ENCODE measurements at places on chromosomes 4 and X. TPM values are rescaled to one million over a fixed set of nuclear protein-coding genes. Genes with fewer than 3 reads are reported as not detected.
A peak's percentile ranks its signal among the peaks of the same experiment; 100 is the strongest.

DNA sequence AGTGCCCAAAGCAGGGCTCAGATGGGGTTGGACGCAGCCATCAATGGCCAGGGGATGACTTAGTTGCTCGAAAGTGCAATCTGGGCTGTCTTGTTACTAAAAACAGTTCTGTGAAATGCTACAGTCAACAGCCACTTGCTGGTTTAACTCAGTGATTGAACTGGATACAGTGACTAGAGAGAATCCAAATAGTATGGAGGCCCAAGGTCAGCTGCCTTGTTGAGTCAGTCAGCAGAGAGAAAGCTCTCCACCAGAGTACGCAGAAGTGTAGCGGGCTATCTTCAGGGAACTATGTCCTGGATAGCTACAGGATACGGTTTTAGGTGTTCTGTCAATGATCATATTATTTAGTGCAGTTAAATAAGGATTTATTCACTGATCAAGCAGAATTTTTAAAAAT is 68.4 kb downstream of the TRAPPC11 start:
- DNase-seq, result no peak

DNA sequence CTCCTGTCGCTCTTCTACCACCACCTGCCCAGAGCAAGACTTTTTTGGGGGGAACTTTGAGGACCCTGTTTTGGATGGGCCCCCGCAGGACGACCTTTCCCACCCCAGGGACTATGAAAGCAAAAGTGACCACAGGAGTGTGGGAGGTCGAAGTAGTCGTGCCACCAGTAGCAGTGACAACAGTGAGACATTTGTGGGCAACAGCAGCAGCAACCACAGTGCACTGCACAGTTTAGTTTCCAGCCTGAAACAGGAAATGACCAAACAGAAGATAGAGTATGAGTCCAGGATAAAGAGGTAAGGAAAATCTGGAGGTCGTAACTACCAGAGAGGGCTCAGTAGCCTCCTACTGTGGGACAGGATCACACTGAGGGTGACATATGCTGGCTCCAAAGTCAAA is 364.5 kb downstream of the MAPK10 start:
- DNase-seq, result no peak

- DNase-seq, result no peak
These were observed 84.8 kb downstream of the TNIP2 start for GRCh38 chr4:2671267-2671895.

- DNase-seq, result no peak
These were observed 8.2 kb downstream of the VAMP7 start for GRCh38 chrX:155889328-155889727.

- no peak for DNase-seq
These were observed 33.8 kb downstream of the NDP start for GRCh38 chrX:43939187-43939926.

DNA sequence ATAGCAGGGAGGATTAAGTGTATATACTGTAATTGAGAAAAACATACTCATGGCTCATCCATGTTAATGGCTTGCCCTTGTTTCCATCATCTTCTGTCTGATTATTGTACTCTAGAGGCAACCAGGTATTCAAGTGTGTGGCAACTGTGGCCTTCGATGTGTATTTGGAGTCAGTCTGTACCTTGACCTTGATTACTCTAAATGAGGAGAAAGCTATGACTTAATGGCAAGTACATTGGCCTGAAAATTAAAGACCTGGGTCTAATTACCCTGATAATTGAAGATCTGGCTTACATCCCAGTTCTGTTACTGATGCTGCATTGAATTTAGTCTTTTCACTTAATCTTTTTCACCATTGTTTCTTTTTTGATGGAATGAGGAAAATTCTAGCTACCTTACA is 409.2 kb downstream of the CCSER1 start:
- no peak for DNase-seq

DNA sequence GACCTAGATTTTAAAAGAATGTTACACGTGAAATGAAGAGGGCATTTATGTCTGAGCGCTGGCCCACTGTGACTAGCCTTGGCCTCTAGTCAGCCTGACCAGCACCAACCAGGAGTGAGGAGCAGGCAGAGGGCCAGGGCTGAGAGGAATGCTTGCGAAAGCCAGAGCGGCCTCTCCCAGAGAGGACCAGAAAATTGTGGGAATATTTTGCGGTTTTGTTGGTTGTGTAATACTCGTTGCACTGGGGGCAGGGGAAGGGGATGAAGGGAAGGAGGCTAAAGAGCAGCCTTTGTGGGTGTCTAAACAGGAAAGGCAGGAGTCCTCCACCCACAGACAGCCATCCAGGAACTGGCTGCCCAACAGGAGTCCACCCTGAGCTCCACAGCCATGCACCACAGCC is 3.8 kb downstream of the GABRE start:
- DNase-seq, result peak; percentile 91

DNA sequence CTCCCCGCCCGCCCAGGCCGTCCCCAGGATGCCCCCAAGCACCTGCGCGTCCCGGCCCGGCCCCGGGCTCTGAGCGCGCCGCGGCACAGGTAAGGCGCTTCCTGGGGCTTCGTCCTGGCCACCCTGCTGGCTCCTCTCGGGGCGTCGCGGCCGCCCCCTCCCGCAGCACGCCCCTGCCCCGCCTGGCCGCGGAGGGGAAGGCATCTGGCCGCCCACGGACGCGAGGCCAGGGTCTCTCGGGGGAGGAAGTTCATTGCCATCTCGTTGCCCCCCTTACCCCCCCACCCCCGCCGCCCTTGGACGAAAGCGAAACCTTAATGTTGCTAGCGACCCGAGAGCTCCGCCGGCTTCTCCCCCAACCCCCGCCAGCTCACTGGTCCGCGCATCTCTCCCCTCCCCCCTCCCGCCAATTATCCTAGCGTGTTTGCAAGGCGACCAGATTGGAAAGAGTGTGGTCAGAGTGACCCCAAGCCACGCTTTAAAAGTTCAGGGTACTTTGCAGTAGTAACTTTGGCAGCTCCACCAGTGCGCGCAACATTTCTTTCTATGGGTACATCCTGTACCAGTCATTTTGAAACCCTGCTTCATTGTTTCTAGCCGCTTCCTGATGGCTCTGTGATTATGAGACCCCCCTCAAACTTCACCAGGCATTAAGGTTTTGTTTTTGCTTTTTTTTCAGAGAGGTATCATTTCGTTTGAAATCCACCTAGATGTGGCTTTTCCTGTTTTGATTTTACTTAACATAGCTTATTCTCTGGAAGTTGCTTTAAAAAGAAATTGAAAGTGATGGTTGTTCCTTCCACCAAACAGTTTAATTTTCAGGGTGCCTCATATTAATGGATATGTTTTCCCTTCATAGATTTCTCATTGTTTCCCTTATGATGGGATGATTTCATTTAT is 626 bp downstream of the TBC1D1 start:
- DNase-seq, result no peak

DNA sequence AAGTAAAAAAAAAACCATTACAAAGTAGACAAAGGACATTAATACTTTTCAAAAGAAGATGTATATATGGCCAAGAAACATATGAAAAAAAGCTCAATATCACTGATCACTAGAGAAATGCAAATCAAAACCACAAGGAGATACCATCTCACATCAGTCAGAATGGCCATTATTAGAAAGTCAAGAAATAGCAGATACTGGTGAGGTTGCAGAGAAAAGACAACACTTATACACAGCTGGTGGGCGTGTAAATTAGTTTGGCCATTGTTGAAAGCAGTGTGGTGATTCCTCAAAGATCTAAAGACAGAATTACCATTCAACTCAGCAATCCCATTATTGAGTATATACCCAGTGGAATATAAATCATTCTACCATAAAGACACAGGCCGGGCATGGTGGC is 39.3 kb downstream of the TASL start:
- DNase-seq, result no peak

- DNase-seq, result no peak
These were observed 509.1 kb upstream of the NR3C2 start for GRCh38 chr4:148951346-148951745.

Gene PGM2
- total RNA-seq, result 47.0 TPM

Gene AWAT2
- not detected for total RNA-seq

Gene TMEM144
- 0.18 TPM for total RNA-seq

Gene OPHN1
- 7.2 TPM for total RNA-seq

Gene TRPC5OS
- total RNA-seq, result not detected

Gene ITGB1BP2
- 0.22 TPM for total RNA-seq

Gene NOX1
- total RNA-seq, result not detected

Gene ZAR1
- total RNA-seq, result not detected

Data from HFFc6 (cell line).